ENCODE measurements at places on chromosomes 7 and 10. TPM values are rescaled to one million over a fixed set of nuclear protein-coding genes. Genes with fewer than 3 reads are reported as not detected.

- peaks cover 19% of the 10 kb centered on the region for H3K4me1 ChIP-seq
- H3K4me3 ChIP-seq: no peak overlapping the region
- H3K27ac ChIP-seq: peak overlapping the region; percentile 4
- no peak for DNase-seq
- H3K27me3 ChIP-seq: no peaks in the 10 kb centered on the region
- H3K36me3 ChIP-seq: no peaks in the 10 kb centered on the region
Observed at GRCh38 chr10:92845921-92846320, 2.4 kb upstream of the EXOC6 start.

DNA sequence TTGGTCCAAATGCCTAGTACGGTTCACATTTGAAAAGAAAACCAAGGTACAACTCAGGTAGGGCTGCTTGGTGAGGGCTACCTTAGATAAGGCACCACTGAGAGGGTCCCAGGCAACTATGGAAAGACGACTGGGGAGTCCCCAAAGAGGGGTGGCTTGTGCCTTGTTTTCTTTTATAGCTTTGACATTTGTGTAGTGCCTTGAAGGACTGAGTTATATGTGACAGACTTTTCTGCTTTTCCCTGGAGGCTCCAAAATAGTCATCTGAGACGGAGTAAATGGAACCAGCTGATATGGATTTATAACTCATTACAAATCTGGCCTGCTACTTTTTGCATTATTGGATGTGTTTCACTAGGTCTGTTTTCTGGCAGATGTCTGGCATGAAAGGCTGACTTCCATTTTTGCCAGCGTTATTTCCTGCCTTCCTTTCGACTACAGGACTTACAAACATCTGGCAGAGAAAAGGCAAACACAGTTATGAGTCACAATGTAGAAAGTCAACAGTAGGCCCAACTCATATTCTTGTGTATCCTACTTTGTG, 88.2 kb upstream of the IMMP2L start:
- H3K4me3 ChIP-seq: no peak overlapping the region
- no peaks in the 10 kb centered on the region for H3K36me3 ChIP-seq
- H3K27ac ChIP-seq: no peak overlapping the region
- H3K4me1 ChIP-seq: no peaks in the 10 kb centered on the region

GRCh38 chr7:100951172-100951571, 1.8 kb downstream of the MUC3A start:
- DNase-seq: no peak
- no peak overlapping the region for H3K27ac ChIP-seq
- peaks cover 29% of the 10 kb centered on the region for H3K27me3 ChIP-seq
- H3K4me1 ChIP-seq: no peaks in the 10 kb centered on the region

GRCh38 chr7:140292438-140292837, 105.9 kb downstream of the SLC37A3 start:
- no peaks in the 10 kb centered on the region for H3K36me3 ChIP-seq
- H3K4me1 ChIP-seq: no peaks in the 10 kb centered on the region
- DNase-seq: peak; percentile 49
- no peaks in the 10 kb centered on the region for H3K27me3 ChIP-seq
- no peak overlapping the region for H3K4me3 ChIP-seq
- no peak overlapping the region for H3K27ac ChIP-seq

DNA sequence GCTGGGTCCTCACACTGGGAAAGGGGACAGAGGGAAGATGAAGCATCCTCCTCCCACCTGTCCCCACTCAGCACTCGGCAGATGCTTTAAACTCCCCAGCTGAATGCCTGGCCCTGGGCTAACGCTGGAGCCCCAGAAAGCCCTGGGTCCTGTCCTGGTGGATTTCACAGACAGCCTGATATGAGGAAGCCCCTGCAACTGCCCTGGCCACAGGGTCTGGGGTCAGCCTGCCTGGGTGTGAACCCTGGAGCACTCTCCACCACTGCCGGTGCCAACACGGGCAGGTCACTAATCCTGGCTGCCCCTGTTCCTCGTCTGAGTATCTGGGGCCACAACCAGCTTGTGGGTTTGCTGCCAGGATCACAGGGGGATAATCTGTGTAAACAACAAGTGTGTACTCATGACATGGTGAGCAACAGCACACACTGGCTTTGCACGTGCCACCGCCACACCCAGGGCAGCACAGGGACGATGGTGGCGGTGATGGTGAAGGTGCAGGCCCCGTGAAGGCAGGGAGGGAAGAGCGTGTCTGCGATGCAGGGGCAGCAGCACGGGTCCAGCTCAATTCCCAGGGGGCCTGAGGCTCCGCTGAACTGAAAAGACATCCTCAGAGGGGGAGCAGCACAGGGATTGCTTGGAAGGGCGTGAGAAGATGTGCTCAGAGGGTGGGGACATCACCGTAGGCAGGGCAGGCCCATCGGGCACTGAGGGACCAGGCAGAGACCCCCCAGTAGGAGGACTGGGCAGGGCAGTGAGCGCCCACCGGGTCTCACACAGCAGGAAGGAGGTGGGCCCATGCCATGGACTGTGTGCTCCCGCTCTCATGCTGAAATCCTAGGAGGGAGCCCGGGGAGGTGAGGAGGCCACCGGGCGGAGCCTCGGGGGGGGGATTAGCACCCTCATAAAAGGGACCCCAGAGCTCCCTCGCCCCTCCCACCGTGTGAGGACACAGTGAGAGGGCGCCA, 238.7 kb downstream of the MAD1L1 start:
- no peaks in the 10 kb centered on the region for H3K27me3 ChIP-seq
- no peak overlapping the region for H3K27ac ChIP-seq
- no peaks in the 10 kb centered on the region for H3K36me3 ChIP-seq
- H3K4me1 ChIP-seq: no peaks in the 10 kb centered on the region
- DNase-seq: no peak

GRCh38 chr10:51638737-51639136, 60.7 kb downstream of the CSTF2T start:
- no peak for DNase-seq
- no peaks in the 10 kb centered on the region for H3K27me3 ChIP-seq
- H3K4me3 ChIP-seq: no peak overlapping the region
- no peaks in the 10 kb centered on the region for H3K4me1 ChIP-seq
- H3K27ac ChIP-seq: no peak overlapping the region

DNA sequence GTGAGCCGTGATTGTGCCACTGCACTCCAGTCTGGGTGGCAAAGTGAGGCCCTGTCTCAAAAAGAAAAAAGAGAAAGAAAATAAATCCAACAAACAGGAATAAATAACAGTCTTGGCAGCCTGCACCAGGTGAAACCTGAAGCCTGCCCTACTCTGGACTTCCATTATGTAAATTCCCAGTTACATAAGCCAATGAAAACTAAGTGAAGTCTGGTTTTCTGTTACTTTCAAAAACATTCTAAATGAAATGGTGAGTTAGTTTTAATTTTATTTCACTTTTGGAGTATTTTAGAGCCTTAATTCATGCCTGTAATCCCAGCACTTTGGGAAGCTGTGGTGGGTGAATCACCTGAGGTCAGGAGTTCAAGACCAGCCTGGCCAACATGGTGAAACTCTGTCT, 22.5 kb upstream of the HIBADH start:
- H3K27me3 ChIP-seq: no peaks in the 10 kb centered on the region
- no peak overlapping the region for H3K27ac ChIP-seq
- H3K36me3 ChIP-seq: no peaks in the 10 kb centered on the region
- no peak overlapping the region for H3K4me3 ChIP-seq
- H3K4me1 ChIP-seq: no peaks in the 10 kb centered on the region

- H3K4me1 ChIP-seq: no peaks in the 10 kb centered on the region
- DNase-seq: no peak
- H3K27ac ChIP-seq: no peak overlapping the region
Observed at GRCh38 chr10:2119316-2119715, 382.0 kb upstream of the ADARB2 start.

DNA sequence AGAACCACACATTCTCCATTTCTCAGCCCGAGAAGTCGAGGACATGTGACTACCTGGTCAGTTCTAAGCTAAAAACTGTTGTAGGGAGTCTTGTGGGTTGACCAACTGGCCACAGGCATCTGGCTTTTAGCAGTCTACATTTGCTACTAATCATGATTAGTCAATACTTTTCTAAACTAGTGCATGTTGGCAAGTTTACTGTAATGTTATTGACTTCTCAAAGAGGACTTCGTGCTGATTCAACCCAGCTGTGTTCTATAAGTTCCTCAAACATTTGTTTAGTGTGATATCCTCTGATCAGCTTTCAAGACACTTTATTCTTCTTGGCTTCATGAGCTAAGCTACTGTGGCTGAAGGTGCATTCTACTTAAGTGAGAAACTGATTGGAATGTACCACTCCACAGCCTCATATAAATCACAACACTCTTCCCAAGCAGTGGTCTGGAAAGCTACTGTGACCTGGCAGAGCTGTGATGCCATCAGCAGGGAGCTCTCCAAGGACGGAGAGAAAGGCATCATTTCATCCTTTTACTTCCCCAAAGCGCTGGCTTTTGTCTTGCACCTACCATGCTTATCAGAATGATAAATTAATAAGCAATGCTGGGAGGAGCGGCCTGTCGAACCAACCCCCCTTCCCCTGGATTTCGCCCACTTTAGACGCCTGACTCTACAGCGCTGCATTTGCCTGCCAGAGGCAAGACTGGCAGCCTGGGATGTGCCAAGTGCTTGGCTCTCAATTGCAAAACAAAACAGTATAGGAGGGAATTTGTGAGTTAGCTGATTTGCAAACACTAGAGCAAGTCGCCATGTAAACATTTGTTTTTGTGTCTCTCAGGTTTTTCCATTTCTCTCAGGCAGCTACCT, 206.7 kb upstream of the PLXNA4 start:
- no peaks in the 10 kb centered on the region for H3K27me3 ChIP-seq
- H3K36me3 ChIP-seq: peaks cover 10% of the 10 kb centered on the region
- H3K4me3 ChIP-seq: no peak overlapping the region
- no peak for DNase-seq
- H3K4me1 ChIP-seq: no peaks in the 10 kb centered on the region

DNA sequence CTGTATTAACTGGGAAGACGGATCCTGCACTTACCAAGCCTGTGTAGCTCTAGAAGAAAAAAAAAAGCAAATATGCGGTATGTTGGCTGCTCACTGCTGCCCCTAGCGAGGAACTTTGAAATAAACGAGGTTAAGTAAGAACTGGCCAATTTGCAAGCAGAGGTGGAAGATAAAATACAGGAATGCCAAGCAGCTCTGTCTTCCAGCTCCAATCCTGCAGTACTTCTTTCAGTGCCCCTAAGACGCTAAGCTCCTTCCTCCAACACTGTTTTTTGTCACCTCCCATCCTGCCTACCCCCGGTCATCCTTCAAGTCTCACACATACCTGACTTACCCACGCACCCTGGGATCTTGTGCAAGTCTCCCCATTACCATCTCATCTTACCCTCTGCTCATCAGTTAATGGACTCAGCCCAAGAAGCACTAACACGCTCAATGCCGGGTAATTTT, 809 bp downstream of the C10orf143 start:
- no peaks in the 10 kb centered on the region for H3K27me3 ChIP-seq
- peak overlapping the region; percentile 90 for H3K4me3 ChIP-seq
- no peaks in the 10 kb centered on the region for H3K36me3 ChIP-seq
- DNase-seq: no peak
- H3K27ac ChIP-seq: peak overlapping the region; percentile 86
- peaks cover 12% of the 10 kb centered on the region for H3K4me1 ChIP-seq

RABGEF1 gene
- total RNA-seq: 23.1 TPM

SORCS1 gene
- 0.23 TPM for total RNA-seq

PTPRZ1 gene
- 3.6 TPM for total RNA-seq

GNAT3 gene
- not detected for total RNA-seq

GPNMB gene
- total RNA-seq: 322 TPM

FRAT1 gene
- total RNA-seq: 10.4 TPM
